CD4-positive, alpha-beta T cell treated with Interleukin-10 for 1 hour (primary cell): ENCODE measurements at places on chromosomes 7 and 10.
A peak's percentile ranks its signal among the peaks of the same experiment; 100 is the strongest.

GRCh38 chr7:77800158-77800557, 1.6 kb downstream of the PHTF2 start:
- DNase-seq = peak; percentile 8

DNA sequence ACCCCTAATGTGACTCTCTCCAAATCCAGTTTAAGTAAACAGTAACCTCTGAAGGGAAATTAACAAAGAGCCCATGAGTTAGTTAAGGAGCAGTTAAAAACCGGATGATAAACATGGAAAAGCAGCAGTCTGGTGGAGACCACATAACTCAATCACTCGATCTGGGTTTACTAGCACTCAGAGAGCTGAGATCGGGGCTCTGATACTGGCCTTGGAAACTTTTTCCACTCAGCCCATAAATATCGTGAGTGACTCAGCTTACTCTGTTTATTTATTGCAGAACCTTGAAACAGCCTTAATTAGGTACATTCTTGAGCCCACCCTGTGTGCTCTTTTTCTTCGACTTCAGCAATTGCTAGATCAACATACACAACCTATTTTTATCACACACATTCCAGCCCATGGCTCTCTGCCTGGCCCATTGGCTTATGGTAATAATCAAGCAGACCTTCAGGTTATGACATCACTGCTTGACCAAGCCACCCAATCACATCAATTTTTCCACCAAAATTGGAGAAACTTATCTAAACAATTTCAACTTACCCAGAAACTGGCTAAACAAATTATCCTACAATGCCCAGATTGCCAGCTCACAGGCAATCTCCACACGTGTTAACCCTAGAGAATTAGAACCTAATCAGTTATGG, 82.2 kb upstream of the GPR22 start:
- no peak for DNase-seq

GRCh38 chr7:150715738-150716137, 675 bp upstream of the GIMAP1 start:
- DNase-seq = peak; percentile 32

- no peak for DNase-seq
Observed at GRCh38 chr10:47053081-47053798, 142.0 kb downstream of the PTPN20 start.

- DNase-seq = no peak
Observed at GRCh38 chr7:36911788-36912187, 187.5 kb upstream of the AOAH start.

GRCh38 chr7:67343572-67343971, 346.9 kb downstream of the TYW1 start:
- DNase-seq = no peak

DNA sequence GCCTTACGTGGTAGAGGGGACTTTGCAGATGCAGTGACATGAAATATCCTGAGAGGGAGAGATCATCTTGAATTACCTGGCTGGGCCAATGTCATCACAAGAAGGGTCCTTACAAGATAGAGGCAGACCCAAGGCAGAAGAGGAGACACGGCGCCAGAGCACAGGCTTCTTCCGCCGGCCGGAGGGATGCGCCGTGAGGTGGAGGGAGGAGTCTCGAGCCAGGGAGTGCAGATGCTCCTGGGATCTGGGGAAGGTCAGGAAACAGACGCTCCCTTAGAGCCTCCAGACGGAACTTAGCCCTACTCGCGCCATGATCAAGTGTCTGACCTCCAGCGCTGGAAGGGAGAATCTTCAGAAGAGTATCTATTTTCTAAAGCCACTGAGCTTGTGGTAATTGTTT, 304.8 kb downstream of the GLRX3 start:
- no peak for DNase-seq

- DNase-seq = no peak
Observed at GRCh38 chr10:114061148-114061547, 17.5 kb downstream of the ADRB1 start.

DNA sequence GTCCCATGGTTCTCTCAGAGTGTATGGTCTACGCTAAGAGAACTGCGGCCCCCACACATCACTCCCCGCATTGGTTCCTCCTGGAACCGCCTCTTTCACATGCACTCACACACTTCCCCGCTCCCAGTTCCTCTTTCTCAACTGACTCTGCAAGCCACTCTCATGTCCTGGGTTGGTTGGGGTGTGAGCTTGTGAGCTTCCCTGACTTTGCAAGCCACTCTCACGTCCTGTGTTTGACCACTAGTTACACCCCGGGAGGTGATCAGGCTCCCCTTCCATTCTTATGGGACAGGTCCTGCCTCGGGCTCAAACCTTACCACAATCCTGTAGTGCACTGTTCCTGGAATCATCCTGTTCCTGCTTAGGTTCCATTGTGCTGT, 105.0 kb downstream of the TRIM24 start:
- DNase-seq = no peak

DNA sequence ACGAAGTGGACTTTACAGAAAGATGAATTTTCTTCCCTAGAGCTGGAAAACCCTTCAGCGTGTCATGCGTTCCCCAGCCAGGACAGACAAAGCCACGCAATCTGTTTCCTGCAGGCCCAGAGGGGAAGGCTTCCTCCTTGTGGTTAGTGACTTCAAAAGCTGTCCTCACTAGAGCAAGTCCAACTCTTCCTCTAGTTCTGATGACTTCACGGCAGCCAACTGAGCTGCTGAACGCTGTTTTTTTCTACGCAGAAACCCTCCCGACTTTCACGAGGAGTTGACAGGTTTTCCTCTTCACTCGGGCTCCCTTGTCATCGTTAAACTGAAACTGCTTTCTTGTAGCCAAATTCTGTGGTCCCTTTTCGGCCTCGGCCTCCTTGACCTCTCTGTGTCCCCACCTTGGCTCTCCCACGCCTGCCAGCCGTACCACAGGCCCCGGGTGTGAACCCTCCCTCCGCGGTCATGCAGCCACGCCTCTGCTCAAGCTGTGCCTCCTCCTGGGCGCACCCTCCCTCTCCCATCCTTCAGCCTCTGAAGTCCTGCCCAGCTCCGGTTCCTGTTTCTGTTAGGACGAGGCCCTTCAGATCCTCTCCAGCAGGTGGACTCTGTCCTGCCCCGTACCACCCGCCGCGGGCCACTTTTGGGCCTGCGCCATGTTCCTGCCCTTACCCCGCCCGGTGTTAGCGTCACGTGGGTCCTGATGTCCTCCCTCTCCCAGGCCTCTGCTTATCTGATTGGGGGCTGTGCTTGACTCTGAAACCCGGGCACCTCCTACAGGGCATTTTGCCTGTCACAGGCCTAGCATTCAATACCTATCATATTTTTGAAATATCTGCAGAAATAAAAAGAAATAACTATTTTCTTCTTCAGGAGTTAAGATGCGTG, 39.3 kb downstream of the CUX1 start:
- peak; percentile 87 for DNase-seq

DNA sequence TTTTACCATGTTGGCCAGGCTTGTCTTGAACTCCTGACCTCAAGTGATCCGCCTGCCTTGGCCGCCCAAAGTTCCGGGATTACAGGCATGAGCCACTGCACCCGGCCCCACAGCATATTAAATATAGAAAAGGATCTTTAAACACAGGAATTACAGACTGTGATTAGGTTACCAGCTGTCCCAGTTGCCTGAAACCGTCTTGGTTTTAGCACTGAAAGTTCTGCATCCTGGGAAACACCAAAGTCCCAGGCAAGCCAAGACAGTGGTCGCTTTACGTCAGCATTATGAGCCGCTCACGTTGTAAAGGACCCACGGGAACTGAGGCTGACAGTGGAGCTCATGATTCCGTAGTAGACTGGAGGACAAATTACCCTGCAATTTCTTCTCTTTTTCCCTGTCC, 69.0 kb upstream of the FAM180A start:
- DNase-seq = no peak

- DNase-seq = no peak
Observed at GRCh38 chr10:93518531-93518930, 22.1 kb downstream of the CEP55 start.

DNA sequence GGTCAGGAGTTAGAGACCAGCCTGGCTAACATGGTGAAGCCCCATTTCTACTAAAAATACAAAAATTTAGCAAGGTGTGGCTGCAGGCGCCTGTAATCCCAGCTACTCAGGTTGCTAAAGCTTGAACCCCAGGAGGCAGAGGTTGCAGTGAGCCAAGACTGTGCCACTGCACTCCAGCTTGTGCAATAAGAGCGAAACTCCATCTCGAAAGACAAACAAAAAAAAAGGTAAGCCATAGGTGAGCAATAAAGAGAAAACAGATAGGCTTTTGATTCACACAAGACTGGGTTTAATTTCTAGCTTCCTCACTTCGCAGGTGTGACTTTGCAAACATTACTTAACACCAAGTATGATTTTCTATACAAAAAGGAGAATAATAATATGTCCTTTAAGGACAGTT, 72.3 kb upstream of the ACBD5 start:
- no peak for DNase-seq

GRCh38 chr7:92425311-92425947, 21.9 kb upstream of the GATAD1 start:
- peak; percentile 8 for DNase-seq

GRCh38 chr10:61761825-61762217, 99.1 kb downstream of the CABCOCO1 start:
- no peak for DNase-seq

- DNase-seq = no peak
Observed at GRCh38 chr10:119368991-119369869, 161.9 kb downstream of the GRK5 start.

DNA sequence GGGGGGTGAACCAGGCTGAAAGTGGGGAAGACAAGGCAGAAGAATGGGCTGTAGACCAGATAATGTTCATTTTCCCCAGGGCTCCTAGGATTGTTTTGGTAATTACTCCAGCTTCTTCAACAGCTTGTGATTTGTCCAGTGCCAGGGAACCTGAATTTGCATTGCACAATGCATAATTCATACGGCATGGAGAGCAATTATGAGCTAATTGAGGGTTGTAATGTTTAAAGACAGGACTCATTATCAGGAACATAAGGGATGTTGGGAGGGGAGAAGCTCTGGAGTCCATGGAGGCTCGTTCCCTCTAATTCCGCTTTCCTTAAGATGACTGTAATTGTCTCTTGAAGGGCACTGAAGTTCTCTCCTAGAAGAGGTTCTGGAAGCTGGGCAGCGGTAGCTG, 405.0 kb upstream of the ZMIZ1 start:
- DNase-seq = no peak

- no peak for DNase-seq
Observed at GRCh38 chr10:116747325-116747724, 5.0 kb upstream of the HSPA12A start.

- no peak for DNase-seq
Observed at GRCh38 chr10:88076027-88076880, 212.8 kb downstream of the PTEN start.

DNA sequence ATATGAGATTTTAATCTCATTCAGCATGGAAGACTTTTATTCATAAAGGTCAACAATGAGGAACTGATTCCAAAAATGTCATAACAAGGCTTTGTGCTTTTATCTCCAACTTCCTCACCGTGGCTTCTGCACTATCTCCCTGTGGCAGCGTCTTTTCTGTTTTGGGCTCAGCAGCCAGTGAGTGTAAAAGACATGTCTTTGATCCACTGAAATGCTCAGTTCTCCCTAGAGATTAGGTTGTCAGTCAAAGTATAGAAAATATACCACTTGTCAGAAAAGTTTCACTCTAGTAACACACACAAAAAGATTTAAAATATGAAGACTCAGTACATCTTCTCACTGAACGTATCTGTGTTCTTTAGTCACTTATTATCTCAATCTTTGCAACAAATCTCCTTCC, 901.8 kb upstream of the ZWINT start:
- no peak for DNase-seq

DNA sequence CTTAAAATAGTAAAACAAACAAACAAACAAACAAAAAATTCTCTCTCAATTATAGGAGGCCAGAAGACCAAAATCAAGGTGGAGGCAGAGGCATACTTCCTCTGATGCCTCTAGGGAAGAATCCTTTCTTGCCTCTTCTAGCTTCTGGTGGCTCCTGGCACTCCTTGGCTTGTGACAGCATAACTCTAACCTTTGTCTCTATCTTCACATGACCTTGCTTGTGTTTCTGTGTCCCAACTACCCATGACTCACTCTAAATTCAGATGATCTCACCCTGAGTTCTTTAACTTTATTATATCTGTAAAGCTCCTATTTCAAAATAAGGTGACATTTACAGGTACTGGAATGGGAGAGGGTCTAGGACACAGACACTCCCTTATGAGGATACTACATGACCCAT, 88.3 kb upstream of the ANTXRL start:
- DNase-seq = no peak

- DNase-seq = no peak
Observed at GRCh38 chr7:14242175-14242574, 252.7 kb upstream of the ETV1 start.

DNA sequence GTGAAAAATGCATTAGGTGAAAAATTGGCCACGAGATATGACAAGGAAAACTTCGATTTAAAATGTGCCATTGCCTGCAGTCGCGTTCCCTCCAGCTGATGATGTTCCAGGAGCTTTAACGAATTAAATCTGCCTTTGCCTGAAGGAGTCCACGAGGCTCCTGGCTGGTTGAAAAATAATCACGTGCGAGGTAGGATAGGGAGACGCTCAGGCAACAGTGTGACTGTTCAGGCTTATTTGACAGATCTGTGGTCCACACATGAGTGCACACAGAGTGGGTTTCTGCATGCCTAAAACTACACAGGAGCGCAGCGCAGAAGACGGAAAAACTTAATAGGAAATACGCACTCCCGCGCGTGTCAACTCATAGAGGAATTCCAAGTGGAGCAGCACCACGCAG, 204.0 kb upstream of the PITRM1 start:
- no peak for DNase-seq

DNA sequence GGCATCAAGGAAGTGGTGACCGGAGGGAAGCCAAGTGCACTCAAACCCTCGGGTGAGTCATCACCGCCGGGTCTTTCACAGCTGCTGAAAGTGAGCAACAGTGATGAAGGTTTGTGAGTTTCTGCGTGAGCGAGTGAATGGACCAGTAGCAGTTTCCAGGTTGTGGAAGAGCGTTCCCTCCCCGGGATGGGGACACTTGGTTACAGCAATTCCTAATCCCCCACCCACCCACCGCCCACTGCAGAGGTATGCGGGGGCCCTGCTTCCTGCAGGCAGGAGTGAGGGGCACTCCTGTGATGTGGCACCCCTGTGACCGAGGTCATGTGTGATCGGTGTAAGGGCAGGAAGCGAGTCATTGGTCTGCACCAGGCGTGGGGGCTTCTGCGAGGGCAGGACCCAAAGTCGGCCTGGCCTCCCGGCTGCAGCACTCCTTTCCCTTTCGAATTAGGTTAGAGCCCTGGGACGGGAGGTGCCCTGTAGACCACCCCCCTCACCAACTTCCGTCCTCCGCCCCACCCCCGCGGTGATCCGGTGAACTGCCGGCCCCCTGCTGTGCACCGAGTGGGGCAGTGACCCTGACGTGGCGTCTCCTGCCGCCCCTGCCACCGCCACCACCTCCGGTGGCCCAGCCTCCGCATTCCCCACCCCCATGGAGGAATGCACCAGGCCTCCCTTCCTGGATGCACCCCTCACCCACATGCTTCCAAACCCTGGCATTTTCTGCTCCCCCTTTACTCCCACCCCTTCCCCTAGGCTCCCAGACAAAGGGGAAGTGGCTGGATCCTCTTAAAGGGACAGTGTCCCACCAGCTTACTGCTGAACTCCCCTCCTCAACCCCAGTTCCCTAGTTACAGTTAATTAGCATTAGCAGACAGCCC, 10.9 kb downstream of the LIMK1 start:
- DNase-seq = peak; percentile 76
